Kasumi-1 (cell line): ENCODE measurements at places on chromosomes 3 and 15.

DNA sequence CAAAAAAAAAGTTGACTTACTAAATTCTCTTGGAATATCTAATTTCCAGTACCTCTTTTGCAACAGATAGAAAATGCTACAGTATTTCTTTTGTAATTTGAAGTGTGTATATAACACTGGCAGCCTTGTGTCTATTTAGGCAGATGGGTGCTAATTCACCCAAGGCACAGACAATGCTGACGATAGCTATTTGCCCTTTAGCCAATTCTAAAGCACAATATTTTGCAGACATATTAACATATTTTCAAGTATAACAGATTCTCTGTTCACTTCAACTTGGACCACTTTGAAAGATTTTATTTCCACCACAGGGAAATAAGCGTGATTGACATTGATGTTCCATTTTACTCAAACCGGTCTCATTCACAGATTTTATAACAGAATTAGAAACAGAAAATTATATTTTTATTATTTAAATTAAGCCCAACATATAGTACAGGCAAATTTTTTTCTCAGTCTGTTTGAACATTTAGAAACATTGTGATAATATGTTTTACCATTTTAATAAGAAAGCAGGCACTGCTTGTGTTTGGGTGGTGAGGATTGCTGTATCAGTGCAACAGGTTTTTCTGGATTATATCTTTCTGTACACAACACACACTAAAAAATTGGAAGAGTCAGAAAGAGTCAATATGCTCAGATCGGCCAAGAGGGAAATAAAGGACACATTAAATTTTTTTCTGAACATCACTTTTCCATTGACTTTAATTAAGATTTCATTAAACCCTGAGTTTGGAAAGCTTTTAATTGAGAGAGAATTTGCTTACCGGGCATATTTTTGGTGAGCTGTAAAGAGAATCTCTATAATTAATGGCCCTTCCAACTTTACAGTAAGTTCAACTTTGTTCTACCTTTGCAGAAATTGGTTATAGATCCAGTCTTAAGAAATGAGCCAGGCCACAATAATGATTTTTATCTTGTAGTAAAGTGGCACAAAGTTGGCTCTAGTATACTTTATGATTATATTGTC is 327.3 kb upstream of the NR2F2 start:
- no peak for DNase-seq

DNA sequence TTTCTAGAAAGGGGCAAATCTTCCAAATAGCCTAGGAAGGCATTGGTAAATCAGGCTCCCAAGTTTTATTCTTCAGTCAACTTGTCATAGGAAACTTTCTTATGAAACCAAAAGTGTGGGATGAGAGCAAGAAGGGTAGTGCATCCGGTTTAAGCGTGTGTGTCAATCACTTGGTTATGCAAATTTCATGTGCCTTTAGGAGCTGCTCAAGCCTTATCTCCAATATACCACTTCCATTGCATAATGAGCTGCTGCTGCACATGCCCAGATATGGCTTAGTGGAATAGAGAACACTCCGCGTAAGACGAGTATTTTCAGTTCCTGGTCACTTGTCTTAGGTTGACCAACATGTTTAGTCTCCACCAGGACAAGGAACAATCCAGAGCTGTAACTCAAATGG is 242.1 kb downstream of the CBLB start:
- no peak for DNase-seq

DNA sequence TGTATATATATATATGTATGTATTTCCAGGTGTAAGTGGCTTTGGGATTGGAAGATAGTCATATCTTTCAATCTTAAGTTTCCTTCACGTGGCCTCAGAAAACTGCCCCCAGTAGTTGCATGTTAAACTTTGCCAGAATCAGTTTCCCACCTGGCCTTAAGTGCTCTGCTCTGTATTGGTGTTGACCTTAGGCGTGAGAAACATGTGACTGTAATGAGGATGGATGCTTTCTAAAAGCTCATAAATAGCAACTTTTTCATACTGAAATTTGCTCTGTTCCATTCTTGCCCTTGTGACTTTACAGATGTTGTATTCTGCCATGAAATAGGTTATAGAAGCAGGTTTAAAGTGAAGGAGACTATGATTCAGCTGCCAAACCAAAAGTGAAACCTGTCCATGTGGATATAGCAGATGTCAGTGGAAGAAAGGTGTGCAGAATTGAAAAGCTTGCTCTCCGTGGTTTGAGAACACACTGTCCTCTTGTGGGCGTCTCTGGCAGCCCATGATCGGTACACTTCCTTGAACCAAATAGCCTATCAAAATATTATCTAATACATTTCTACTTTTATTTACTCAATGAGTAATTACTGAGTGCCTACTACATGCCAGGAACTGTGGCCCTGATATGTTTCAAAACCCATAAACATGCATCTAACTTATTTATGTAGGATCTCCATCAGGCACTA is 15.8 kb downstream of the SCG5 start:
- no peak for DNase-seq

DNA sequence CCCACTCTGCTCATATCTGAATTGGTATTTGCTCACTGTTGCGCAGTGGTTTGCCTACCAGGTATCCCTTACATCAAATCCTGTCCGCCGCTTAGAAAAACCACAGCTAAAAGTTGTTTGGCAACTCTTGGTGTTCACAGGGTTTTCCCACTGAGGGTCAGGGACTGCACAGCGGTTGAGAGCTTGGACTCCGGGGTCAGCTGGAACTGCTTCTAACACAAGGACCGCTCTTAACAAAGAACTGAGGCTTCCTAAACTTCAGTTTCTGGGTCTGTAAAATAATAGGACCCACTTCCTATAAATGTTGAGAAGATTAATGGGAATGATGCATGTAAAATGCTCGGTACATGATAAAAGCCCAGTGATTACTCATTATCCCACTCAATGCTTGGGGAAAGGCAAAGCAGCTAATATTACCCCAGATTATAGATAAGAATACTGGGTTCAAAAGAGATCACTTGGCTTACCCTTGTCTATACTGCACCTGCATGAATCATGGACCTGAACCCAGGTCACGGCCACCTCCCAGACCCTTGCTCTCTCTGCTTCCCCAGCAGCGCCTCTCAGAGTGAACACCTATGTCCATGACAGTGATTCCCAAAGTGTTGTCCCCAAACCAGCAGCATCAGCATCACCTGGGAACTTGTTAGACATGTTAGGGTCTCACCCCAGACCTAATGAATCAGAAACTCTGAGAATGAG is 36.1 kb downstream of the LIPC start:
- no peak for DNase-seq

DNA sequence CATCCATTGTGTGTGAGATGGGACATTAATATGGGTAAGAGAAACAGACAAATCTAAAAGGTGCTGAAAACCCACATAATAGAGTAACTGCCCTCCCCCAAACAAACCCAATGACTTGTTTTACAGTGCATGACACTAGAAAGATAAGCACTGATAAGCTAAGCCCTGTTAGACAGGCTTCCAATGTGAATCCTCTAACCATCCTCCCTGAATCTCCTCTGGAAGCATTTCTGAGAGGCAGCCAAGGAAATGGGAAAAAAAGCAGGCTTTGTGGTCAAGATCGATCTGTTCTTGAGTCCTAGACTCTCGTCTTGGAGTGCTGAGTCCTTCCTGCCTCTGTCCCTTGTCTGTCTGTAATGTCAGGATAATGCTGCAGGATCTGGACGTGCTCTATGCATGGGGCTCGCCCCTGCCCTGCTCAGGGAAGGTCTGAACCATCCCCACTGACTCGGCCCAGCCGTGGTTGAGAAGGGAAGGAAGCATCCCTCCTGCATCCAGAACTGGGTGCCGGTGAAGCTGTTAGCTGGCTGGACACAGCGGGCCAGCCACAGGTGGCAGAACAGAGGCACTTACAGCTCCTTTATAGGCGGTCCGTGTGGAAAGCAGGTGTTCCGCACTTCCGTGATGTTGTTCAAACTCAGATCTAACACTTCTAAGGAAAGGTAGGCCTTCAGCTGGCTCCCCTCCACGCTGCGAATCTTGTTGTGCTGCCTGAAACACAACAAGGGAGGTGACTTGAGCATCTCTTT is 84.1 kb downstream of the LRIG1 start:
- DNase-seq = no peak

DNA sequence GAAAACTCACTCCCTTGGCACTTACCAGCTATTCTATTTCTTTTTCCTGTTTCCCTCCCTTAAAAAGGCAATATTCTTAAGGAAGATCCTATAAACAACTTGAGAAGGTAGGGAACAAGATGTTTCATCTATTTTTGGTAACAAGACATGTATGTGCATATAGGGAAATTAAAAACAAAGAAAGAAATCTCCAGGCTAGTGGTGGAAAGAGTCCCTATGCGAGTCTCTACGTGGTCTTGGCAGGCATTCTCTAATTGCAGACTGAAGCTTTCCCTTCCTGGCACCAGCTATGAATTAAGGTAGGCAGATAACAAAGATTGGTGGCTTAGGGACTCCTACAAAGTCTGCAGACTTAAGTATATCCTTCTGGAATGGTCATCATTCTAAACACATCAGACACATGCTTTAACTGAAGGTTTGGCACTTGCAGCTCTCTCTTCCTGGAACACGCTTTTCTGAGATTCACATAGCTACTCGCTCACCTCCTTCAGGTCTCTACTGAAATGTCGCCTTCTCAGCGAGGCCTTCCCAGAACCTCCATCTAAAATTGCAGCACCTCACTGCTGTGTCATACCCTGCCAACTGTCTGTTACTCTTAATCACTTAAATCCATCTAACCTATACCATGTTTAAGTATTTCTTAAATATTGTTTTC is 336.0 kb downstream of the VGLL3 start:
- DNase-seq = no peak

GRCh38 chr15:31328428-31328968 is 1.9 kb downstream of the KLF13 start:
- DNase-seq = no peak

DNA sequence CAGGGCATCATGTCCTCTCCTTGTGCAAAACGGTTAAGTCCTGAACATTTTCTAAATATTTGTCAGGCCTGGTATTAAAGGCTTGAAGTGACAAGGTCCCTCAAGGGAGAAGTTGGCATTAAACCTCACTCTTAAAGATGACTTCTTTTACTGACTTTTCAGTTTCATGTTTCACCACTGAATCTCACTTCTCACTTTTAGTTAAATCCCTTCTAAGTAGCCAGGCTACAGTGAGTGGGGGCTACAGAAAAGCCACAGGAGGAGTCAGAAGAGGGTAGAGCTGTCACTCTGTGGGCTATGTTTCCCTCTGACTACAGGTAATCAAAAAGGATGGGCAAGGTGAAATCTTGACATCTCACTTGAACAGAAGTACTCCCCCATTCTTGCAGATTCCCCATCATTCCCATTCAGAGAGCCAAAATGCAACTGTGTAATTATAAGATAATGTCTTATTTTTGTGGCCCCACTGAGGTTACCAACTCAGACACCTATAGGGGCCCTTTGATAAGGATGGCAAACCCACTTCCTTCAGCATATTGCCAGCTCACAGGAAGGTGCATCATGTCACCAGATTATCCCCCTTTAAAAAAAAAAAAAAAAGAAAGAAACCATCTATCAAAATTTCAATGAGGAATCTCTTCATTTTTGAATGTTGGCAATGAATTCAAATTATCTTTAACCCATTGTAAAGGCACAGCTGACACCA is 790.1 kb upstream of the CFAP20DC start:
- DNase-seq = no peak
